ENCODE measurements at places on chromosomes 4 and X. TPM values are rescaled to one million over a fixed set of nuclear protein-coding genes. Genes with fewer than 3 reads are reported as not detected.
A peak's percentile ranks its signal among the peaks of the same experiment; 100 is the strongest.

- peak; percentile 25 for DNase-seq
Observed at GRCh38 chr4:143667461-143667860, 33.0 kb downstream of the FREM3 start.

DNA sequence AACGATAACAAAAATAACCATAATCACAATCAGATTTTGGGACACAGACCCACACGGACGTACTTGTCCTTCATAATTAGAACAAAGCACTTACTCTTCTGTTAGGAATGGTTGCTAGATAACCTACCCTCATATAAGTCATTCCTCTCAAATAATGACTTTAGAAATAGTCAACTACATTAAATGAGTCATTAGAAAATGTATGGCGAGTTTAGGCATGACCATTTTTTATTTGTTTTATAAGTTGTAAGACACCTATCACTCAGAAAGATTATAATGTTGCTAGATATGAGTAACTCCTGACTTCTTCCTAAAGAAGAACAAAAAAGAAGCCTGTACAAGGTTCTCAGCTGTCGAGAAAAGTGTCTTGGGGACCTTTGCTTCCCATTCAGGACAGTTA lies 1637.5 kb upstream of the PCDH7 start:
- DNase-seq = no peak

DNA sequence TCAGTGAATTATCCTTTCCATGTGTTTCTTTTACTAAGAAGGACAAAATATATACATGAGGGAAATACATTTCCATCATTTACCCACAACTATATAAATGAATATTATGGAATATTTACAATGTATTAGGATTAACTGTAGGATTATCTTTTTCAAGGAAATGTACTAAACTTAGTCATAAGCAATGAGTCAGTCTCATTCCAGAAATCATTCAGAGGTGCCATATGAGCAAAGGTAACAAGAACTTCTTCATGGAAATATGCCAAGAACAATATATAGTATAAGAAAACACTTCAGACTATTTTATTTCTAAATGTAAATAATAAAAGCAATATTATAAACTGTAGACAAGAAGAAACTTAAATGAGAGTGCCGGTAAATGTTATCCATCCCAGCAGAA lies 67.1 kb downstream of the USP38 start:
- DNase-seq = no peak

Gene PDZD4
- 7.7 TPM for total RNA-seq

Measured in umbilical cord (tissue), 2 donors.